ENCODE measurements at places on chromosomes 2 and 18.

DNA sequence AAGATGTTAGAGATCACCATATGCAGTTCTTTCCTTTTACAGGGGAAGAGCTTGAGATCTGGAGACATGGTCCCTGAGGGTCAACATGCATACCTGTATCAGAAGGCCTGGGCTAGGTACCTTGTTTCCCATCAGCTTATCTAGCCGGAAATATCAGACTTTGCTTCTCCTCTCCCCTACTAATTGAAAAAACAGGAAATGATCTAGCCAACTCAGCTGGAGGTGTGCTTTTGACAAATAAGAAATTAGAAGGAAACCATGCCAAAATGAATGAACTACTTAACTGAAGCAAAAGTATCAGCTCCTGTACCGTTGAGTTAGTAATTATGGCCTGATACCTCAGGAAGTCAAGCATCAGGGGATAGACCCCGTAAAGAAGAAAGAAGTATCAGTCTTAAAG lies 20.4 kb downstream of the PKP4 start:
- DNase-seq, result no peak

DNA sequence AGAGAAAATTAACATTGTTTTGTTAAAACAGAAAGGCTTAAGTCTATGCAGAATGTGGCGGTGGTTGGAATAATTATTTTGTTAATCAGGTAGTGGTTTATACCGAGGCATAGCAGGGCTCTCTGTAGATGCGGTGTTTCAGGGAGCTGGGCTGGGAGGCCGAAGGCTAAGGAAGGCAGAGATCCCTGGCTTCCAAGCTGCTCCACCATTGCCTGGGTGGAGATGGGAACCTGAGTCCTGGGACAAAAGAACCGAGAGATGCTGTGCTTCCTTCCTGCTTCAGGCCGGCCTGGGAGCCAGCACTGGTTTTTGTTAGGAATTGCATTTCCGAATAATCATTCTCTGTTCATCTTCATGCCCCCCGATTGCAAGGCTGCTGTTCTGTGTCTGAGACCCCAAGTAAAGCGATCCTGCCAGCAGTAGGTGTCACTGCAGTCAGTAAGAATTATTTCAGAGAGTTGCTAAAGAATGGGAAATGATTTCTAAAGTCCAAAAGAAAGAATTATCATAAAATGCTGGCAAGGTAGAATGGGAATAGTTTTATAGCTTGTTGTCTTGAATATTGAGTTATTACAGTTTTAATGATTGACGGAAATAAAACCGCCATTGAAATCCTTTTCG lies 824.9 kb downstream of the GALR1 start:
- DNase-seq, result no peak

DNA sequence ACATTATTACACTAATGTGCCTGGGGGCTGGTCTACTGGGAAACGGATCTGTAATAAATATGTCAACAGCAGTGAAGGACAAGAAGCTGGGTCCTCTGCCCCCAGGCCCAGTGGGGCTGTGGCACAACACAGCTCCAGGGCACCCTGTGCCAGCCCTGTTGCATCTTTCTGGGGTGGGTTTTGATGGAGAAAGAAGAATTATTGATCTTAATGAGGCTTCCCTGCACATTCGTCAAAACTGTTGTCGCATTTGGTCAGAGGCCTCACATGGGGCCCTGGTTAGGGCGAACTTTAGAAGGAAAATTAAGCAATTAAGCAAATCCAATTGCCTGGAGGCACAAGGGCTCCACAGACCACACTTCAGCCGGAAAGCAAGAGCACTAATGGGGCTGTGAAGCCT lies 30.0 kb upstream of the TWIST2 start:
- DNase-seq, result no peak

GRCh38 chr2:176280867-176281658 lies 11.8 kb downstream of the MTX2 start:
- DNase-seq, result no peak

GRCh38 chr2:108106731-108107130 lies 120.4 kb downstream of the SLC5A7 start:
- no peak for DNase-seq

- DNase-seq, result peak; percentile 57
Observed at GRCh38 chr2:218168635-218169462, 2.1 kb upstream of the CXCR1 start.

DNA sequence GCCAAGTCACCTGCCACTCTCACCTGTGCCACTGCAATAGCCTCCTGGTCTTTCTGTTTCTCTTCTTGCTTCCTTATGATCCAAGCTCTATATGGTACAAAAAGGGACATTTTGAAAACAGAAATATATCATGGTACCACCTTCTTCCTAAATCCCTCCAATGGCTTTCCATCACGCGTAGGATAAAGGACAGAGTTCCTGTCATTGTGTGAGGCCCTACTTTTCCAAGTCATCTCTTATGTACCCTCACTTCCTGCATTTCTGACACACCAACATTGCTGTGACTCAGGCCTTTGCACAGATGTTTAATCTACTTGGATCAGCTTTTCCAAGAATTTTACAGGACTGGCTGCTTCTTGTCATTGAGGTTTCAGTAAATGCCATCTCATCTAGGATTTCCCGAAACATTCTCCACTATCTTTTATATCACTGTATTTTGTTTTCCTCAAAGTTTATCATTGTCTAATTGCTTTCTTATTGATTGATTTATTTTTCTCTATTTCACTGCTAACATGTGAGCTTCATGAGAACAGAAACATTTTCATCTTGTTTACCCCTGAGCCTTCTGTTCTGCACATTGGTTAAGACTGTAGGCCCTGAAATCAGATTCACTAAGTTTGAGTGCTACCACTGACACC lies 426.1 kb upstream of the FANCL start:
- no peak for DNase-seq

DNA sequence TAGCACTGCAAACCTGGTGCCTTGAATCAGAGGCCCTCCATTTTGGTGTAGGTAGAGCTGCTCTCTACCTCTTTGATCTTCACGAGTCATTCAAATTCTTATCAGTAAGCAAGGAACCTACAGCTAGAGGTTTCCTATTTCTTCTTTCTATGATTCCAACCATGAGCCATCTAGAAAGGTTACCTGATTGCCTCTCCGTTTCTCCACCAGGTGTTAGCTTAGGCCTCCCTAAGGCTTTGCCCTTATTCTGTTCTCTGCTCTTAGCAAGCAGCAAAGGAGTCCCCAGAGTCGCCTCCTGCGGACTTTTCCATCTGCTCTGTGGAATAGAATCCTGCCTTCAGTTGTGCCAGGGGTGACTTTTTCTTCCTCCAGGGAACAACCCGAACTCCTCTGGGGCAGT lies 173.6 kb downstream of the GRB14 start:
- no peak for DNase-seq

- no peak for DNase-seq
Observed at GRCh38 chr18:79495591-79496071, 99.9 kb downstream of the NFATC1 start.

- DNase-seq, result no peak
Observed at GRCh38 chr2:105768176-105768575, 23.5 kb downstream of the NCK2 start.

- no peak for DNase-seq
Observed at GRCh38 chr2:217060951-217061547, 201.2 kb upstream of the TNP1 start.

GRCh38 chr2:205675861-205676516 lies 6.3 kb upstream of the NRP2 start:
- no peak for DNase-seq

GRCh38 chr18:79809482-79810192 lies 11.9 kb downstream of the KCNG2 start:
- DNase-seq, result no peak

- DNase-seq, result no peak
Observed at GRCh38 chr2:145168091-145168490, 648.2 kb upstream of the ZEB2 start.

- DNase-seq, result no peak
Observed at GRCh38 chr2:43025709-43026295, 200.6 kb downstream of the ZFP36L2 start.

DNA sequence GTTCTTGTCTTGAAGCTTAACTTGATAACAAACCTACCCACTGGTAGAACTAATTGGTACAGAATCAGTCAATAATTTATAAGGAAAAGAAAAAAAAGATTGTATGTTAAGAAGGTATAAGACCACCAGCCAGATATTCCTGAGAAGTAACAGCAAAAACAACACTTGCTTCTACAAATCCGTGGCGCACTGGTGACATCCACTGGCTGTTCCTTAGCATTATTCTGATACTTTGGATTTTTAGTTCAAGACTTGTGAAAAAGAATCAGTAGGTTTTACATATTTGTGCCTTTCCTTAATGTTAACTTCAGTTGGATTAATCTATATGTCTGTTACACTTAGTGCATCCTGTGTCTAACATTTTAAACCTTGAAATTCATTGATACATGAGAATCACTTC lies 141.8 kb downstream of the GRB14 start:
- no peak for DNase-seq

- no peak for DNase-seq
Observed at GRCh38 chr2:174717273-174717672, 47.0 kb downstream of the CHRNA1 start.

GRCh38 chr2:158095269-158095668 lies 6.4 kb upstream of the UPP2 start:
- DNase-seq, result no peak

- DNase-seq, result no peak
Observed at GRCh38 chr2:222943820-222944219, 83.0 kb downstream of the ACSL3 start.

DNA sequence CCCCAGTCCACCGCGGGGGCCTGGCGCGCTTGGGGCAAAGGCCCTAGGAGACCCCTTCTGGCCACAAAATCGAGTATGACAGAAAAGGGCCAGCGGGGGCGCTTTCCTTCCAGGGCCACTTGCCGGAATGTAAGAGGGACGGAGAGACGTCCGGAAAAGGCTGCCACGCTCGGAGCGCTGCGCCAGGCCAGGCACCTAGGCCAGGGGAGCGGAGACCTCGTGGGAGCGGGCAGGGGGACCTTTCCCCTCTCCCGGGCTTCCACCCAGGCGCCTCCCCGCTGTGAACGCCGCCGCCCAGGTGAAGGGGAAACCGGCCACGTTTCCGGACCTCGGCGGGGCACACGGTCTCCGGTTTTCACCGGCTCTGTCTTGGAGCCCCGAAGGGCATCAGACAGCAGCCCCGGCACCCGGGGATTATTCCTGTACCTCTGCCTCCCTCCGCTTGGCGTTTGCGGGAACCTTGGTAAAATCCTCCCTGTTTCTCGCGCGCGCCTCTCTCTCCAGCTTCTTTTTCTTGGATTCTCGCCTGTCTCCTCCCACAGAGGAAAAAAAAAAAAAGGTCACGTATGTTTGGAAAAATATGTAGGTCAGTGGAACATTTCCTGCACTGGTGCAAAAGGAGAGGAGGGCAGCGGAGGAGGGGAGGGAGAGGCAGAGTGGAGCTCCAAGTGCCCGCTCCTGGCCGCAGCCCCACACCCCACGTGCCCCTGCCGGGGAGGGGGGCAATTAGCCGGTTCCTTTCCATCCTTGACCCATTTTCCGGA lies 1.2 kb upstream of the NPAS2 start:
- DNase-seq, result no peak

DNA sequence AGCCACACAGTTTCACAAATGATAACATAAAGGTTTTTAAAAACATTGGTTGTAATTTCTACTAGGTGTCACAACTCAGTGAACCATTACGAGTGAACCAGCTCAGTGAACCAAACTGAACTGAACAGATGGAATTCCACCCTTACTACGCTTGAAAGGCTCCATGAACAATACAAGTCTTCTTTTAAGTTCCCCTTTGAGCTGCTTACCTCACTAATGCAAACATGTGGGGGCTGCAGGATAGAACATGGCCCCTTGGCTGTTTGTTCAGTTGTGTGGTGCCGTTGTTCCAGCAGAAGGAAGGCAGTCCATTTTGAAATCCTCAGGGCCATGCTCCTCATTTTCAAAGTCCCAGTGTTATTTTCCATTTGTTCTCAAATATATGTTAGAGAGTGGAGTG lies 30.7 kb upstream of the KLHL14 start:
- DNase-seq, result no peak

GRCh38 chr2:172445851-172446250 lies 18.5 kb downstream of the ITGA6 start:
- DNase-seq, result no peak

- no peak for DNase-seq
Observed at GRCh38 chr2:128234613-128235012, 84.1 kb downstream of the HS6ST1 start.

- DNase-seq, result no peak
Observed at GRCh38 chr18:3151399-3152264, 68.1 kb downstream of the MYOM1 start.

DNA sequence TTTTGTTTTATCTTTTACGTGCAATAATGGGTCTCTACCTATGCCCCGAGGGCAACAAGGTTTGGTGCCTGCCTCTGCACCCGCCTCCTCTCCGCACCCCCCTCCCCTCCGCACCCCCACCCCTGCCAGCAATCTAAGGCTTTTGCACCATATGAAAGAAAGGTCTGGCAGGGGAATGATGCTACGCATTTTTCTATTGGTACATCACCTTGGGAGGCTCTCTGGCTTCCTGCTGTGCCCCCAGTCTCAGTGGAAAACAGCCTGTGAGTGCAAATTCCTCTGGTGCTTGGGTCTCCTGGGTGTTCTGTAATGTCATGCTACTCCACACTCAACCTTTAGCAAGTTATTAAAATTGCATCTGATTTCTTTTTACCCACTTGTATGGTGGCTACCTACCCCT lies 161.3 kb upstream of the SMAD7 start:
- no peak for DNase-seq

- no peak for DNase-seq
Observed at GRCh38 chr2:149365931-149366583, 35.7 kb downstream of the LYPD6 start.

DNA sequence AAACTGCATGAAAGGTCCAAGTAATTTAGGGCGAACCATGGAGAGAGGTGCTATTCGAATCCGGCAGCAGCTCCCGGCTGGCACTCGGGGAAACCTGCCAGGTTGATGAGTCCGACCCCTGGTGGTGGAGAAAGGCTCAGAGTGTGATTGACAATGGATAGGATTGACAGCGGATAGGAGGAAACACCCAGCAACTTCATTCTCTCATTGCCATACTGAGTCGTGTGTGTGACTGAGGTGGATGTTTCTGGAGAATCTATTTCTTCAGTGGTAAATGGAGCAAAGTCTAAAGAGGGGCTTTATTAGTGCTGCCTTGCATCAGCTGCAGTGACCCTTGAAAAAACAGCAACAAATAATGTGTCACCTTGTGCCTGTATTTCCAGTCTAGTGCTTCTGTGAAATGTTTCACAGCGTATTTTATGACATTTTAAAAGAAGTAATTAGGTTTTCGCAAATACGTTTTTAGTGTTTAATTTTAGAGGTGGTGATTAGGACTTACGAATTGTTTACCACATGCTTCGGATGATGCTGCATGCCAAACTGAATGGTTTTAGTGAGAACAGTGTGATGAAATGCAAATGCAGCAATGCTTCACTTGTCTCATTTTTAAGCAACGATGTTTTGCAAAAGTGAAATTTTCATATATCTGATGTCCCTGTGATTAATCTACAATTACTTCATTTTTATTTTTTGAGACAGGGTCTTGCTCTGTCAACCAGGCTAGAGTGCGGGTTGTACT lies 102.0 kb downstream of the DCDC2C start:
- no peak for DNase-seq

- DNase-seq, result no peak
Observed at GRCh38 chr18:45373286-45373880, 241.9 kb upstream of the SLC14A2 start.

GRCh38 chr2:24258718-24259117 lies 83.9 kb downstream of the FAM228A start:
- DNase-seq, result no peak

GRCh38 chr2:27690052-27690451 lies 26.4 kb downstream of the SLC4A1AP start:
- DNase-seq, result no peak

- DNase-seq, result no peak
Observed at GRCh38 chr2:20481798-20482405, 35.0 kb downstream of the RHOB start.
